ENCODE measurements at places on chromosomes 13 and 19. TPM values are rescaled to one million over a fixed set of nuclear protein-coding genes. Genes with fewer than 3 reads are reported as not detected.

The CYP2F1 gene
- not detected for total RNA-seq

The ZNF490 gene
- total RNA-seq = 6.0 TPM

The SIN3B gene
- total RNA-seq = 30.2 TPM

The MEF2B gene
- 0.13 TPM for total RNA-seq

The RASAL3 gene
- 0.79 TPM for total RNA-seq

The TEX101 gene
- not detected for total RNA-seq

The ZNF69 gene
- total RNA-seq = 11.1 TPM

The BRME1 gene
- total RNA-seq = 0.73 TPM

The STOML3 gene
- total RNA-seq = not detected

The GJB6 gene
- not detected for total RNA-seq

The ZNF888 gene
- 9.1 TPM for total RNA-seq

The WTIP gene
- total RNA-seq = 33.0 TPM

The ZNF728 gene
- total RNA-seq = not detected

The KRTDAP gene
- not detected for total RNA-seq

The ELSPBP1 gene
- not detected for total RNA-seq

The NLRP5 gene
- not detected for total RNA-seq

The MICOS13 gene
- total RNA-seq = 26.1 TPM

The SYCN gene
- not detected for total RNA-seq

The PDE4C gene
- 0.20 TPM for total RNA-seq

The CXCL17 gene
- total RNA-seq = not detected

The POU2F2 gene
- total RNA-seq = 0.49 TPM

The SIGLEC8 gene
- total RNA-seq = not detected

The TMEM221 gene
- total RNA-seq = 0.04 TPM

The RDH8 gene
- total RNA-seq = not detected

The IGSF23 gene
- 0.25 TPM for total RNA-seq

The AXL gene
- 238 TPM for total RNA-seq

The IZUMO1 gene
- total RNA-seq = 0.28 TPM

The IQCN gene
- 0.07 TPM for total RNA-seq

The RFPL4AL1 gene
- total RNA-seq = not detected

The BCL3 gene
- total RNA-seq = 4.5 TPM

The ZNF260 gene
- 8.2 TPM for total RNA-seq

The EDNRB gene
- total RNA-seq = 4.0 TPM

The SIGLEC12 gene
- not detected for total RNA-seq

The NDUFA7 gene
- 24.3 TPM for total RNA-seq

The CEACAM21 gene
- total RNA-seq = 0.73 TPM

The NLRP7 gene
- not detected for total RNA-seq

The KLK12 gene
- not detected for total RNA-seq

The FAAP24 gene
- 2.9 TPM for total RNA-seq

The CDX2 gene
- total RNA-seq = not detected

The CTXN1 gene
- 8.2 TPM for total RNA-seq

The SLC25A41 gene
- 0.07 TPM for total RNA-seq

The TMEM59L gene
- 0.40 TPM for total RNA-seq

The ALKBH7 gene
- 26.6 TPM for total RNA-seq
